ENCODE measurements at places on chromosomes 6 and 20. TPM values are rescaled to one million over a fixed set of nuclear protein-coding genes. Genes with fewer than 3 reads are reported as not detected.

HLA-DPA1 gene
- not detected for polyA plus RNA-seq

DEF6 gene
- polyA plus RNA-seq: 1.3 TPM

WFDC12 gene
- not detected for polyA plus RNA-seq

GINS1 gene
- 4.5 TPM for polyA plus RNA-seq

RSPH9 gene
- 0.88 TPM for polyA plus RNA-seq

TMEM200A gene
- 30.7 TPM for polyA plus RNA-seq

Measured in neural cell (in vitro differentiated cells).